ENCODE measurements at places on chromosomes 6 and 20. TPM values are rescaled to one million over a fixed set of nuclear protein-coding genes. Genes with fewer than 3 reads are reported as not detected.

Gene WTAP
- total RNA-seq, result 138 TPM

Gene PRSS35
- total RNA-seq, result not detected

Gene NR2E1
- total RNA-seq, result 0.85 TPM

Gene PDYN
- not detected for total RNA-seq

Gene IPCEF1
- 1.00 TPM for total RNA-seq

Gene OGFRL1
- 10.6 TPM for total RNA-seq

Gene OPN5
- not detected for total RNA-seq

Gene DDO
- total RNA-seq, result not detected
